Hepatocyte (in vitro differentiated cells): ENCODE measurements at places on chromosomes 1 and 21.

- peak; percentile 65 for DNase-seq
Measured at GRCh38 chr1:23657659-23658275, 33.8 kb upstream of the RPL11 start.

- DNase-seq: peak; percentile 57
Measured at GRCh38 chr1:246165826-246166709, 341.0 kb downstream of the SMYD3 start.

DNA sequence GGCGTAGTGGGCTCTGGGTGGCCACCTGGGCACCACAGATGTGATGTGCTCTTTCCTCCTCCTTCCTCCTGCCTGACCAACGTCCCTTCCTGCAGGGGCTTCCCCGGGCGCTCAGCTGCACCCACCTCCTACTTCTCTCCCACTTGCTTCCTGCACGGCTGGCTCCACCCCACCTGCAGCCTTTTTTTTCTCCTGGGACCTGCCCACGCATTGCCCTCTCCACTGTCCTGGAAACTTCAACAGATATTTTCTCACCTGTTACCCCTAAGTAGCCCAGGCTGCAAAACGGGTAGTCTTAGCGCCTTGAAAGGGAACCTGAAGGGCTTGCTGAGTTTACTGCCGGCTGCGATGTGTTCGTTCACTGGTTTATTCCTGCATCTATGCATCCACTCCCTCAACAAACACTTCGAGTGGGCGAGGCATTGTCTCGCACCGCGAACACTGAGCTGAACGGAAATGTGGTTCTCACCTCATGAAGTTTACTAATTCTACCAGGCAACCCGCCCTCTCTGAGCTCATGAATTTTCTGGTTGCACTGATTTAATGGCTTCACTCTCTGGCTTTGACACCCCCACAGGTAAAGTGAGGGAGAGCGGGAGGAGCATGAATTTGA is 23.6 kb downstream of the ZBTB18 start:
- no peak for DNase-seq

- no peak for DNase-seq
Measured at GRCh38 chr1:162385280-162385623, 3.7 kb downstream of the C1orf226 start.

DNA sequence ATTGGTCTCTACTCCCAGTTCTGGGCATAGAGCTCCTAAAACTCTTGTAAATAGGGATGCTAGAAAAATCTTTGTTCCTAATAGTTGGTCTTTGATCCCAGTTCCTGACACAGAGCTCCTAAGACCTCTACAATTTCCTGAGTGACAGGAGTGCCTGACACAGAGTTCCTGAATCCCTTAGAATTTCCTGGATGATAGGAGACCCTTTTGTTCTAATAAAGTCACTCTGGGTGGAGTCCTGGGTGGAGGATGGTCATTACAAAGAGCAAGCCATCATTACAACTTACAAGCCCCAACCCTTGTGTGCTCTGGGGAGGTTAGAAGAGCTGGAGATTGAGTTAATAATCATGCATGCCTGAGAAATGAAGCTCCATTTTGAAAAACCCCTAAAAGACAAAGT is 58.4 kb downstream of the ZZZ3 start:
- no peak for DNase-seq

GRCh38 chr1:242546849-242547729 is 22.6 kb upstream of the PLD5 start:
- DNase-seq: no peak

DNA sequence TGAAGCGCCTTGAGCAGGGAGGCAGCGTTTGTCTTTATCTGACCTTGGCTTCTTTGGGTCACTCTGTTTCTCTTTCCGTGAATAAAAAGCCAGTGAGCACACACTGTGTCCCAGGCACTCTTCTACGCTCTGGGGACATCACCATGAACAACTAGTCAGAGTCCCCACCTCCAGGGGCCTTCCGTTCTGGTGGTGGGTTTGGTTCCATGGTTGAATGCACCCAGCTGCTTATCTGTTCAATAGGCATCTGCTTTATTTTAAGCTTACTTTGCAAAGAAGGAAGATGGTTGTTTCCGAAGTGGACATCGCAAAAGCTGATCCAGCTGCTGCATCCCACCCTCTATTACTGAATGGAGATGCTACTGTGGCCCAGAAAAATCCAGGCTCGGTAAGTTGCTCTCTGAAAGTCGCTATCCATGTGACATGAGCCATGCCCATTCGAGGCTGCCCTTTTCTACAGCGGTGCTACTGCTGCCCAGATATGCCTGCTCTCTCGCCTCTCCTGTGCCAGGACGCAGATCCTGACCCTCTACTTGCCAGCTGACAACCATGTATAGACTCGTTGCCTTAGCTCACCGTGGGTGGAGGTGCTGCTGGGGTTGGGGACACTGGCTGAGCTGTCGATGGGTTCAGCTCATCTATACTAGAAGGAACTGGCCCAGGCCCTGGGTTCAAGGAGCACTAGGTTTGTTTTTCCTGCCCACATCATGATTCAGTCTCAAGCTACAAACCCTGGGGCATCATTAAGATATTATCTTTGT is 5.9 kb downstream of the MX1 start:
- no peak for DNase-seq

DNA sequence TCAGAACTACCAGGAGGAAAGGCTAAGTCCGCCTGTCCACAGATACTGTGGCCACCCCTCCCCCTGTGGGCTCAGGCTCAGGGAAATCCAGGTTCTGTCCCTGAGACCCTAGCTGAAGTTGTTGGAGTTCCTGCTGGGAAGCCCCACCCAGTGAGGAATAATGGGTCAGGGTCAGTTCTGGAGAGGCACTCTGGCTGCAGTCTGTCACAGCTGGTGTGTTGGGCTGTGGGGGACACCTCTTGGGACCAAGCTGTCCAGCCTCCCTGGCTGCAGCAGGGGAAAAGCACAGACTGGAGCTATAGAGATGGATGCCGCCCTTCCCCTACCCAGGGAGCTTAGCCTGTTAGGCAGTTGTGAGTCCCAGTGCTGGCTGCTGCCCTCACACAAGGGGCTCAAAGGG is 65.1 kb upstream of the RGS21 start:
- no peak for DNase-seq

- DNase-seq: no peak
Measured at GRCh38 chr1:10398278-10398733, 558 bp upstream of the PGD start.

DNA sequence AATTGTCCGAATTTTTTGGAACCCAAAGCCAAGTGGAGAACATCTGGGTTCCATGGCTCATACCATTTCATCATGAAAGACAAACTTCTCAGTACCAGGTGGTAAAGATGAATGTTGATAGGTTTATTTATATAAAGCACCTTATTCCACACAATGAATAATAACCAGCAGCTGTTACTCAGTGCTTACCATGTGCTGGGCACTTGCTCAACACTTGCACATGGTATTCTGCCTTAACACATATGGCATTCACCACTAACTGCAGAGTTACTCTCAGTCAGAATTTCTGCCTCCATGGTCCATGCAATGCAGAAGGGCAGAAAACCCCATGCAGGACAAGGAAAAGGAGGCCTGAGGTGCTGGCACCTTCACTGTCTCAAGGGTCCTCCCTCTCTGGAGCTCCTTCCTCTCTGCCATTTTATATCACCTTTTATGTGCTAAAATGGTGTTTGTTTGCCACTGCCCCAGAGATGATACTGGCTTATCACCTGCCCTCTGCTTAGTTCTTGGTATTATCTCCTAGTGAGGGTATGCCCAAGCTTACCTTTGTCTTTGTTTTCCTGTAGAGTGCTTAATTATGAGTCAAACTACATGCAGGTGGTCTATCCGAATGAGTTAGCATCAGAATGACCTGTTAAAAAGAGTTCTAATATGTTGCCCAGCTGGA is 76.7 kb upstream of the ZNF326 start:
- DNase-seq: no peak

DNA sequence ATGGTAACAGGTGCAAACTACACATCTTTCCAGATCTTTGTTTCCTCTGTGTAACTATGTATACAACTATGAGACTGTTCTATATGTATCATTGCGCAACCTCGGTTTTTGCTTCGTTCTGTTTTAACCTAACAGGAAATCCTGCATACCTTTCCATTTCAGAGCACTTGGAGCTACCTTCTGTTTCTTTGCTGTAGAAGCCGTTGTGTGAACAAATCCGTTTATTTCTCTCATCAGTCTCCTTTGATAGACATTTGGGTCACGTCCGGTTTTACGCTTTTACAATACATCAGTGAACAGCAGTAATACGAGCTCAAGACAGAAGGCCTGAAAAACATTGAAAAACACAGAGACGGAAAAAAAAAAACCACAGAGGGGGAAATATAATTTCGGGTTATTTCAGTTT is 10.5 kb downstream of the ATP5IF1 start:
- DNase-seq: peak; percentile 67

- peak; percentile 68 for DNase-seq
Measured at GRCh38 chr1:40948741-40949443, 30.6 kb upstream of the CTPS1 start.

DNA sequence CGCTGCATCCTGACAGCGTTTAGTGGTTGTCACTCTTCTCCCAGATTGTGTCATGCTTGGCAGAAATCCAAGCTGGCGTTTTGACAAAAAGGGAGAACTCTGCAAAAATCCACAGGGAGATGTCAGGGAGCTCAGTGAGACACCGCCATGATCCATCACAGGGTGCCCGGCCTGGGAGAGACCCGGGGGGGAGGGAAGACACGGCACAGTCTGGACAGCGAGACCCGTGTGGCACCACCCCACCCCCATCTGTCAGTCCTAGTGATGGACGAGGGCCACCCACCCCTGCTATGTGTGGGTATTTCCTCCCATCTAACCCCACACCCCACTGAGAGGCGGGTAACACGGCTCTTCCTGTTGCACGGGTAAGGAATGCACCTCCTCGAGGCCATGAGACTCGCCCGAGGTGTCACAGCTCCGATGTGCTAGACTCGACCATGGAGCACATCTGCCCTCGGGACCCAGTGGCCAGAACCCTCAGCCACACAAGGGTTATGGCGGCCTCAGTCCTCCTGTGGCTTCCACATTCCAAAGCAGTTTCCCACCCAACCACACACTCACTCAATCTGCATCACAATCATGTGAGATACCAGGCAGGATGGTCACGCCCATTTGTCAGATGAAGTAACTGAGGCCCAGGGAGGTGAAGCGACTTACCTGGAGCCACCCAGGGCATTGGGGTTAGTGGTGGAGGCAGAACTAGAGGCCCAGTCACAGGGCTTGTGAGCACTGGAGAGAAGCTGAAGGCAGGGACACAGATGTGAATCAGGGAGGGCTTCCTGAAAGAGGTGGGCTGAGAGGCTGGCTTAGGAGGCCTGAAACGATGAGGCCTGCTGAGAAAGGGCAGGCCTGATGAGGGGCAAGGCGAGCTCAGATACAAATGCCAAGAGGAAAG is 688.5 kb downstream of the MATN1 start:
- no peak for DNase-seq

DNA sequence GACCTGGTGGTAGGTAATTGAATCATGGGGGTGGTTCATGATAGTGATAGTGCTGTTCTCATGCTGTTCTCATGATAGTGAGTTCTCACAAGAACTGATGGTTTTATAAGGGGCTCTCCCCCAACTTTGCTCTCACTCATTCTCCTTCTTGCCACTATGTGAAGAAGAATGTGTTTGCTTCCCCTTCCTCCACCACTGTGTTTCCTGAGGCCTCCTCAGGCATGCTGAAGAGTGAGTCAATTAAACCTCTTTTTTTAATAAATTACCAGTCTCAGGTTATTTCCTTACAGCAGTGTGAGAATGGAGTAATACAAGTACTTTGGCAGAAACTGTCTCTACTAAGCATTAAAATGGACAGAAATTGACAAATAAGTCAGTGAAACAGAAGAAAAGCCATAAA is 21.6 kb downstream of the RAB3GAP2 start:
- no peak for DNase-seq

- DNase-seq: no peak
Measured at GRCh38 chr1:30422251-30422650, 301.1 kb downstream of the MATN1 start.

GRCh38 chr1:30691480-30691879 is 31.9 kb downstream of the MATN1 start:
- no peak for DNase-seq

DNA sequence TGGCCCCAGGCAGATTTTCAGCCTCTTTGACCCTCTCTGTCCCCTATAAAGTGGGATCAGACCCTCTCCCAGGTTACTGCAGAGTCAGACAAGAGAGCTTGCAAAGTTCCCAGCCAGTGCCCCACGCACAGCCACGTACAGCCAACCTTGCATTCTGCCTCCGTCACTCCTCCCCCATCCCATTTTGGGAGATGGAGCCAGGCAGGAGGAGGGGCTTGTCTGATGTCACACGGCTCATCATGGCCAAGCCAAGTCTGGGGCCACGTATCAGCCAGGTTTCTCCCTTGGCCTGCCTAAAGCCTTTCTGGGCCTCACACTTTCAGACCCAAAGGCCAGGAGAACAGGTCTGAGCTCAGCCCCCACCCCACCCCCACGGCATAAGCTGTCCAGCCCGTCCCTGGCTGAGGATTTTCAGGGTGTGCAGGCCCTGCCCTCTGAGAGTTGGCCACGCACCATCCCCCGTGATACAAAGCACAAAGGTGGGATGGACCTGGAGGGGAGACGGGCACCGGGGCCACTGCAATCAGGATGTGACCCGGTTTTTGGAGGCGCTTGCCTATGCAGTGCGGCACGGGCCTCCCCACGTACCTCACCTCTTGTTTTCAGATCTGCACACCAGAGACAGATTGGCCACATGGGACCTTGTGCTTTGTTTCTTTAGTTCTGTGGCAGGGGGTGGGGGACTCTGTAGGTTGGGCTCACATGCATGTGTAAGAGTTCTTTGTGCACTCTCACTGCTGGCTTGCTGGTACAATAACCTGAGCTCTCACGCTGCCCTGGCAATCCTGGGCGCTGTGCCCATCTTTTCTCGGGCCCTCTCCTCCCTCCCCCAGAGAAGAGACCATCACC is 47.6 kb downstream of the TRIM11 start:
- no peak for DNase-seq

- DNase-seq: no peak
Measured at GRCh38 chr1:116330342-116330652, 42.7 kb upstream of the ATP1A1 start.

- no peak for DNase-seq
Measured at GRCh38 chr1:170537798-170538503, 6.0 kb downstream of the GORAB start.

DNA sequence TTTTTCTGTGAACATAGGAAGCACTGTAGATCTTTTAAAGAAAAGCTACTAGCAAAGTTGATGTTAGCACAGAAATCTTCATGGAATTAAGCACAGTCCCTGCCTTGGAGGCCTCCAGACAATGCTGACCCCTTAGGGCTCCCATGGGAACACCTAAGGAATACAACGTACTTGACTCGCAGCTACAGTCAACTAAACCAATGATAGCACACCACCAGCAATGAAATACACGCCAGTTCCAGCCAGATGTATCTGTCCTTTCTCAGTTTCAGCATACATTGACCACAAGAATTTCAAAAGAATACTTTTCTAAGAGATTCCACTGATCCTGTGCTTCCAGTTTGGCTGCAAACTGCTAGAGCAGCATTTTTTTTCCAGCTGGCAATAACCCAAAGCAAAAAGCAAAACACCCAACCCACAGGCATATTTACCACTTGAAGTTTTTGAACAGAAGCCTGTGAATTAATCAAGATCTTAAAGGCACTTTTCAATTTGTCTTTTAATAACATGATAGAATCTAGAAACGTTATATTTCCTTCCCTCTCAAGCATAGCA is 42.8 kb upstream of the KRTAP11-1 start:
- peak; percentile 25 for DNase-seq

- DNase-seq: no peak
Measured at GRCh38 chr21:38266732-38267131, 9.9 kb downstream of the KCNJ15 start.

GRCh38 chr1:29677028-29678024 is 441.0 kb downstream of the PTPRU start:
- DNase-seq: no peak

- DNase-seq: peak; percentile 17
Measured at GRCh38 chr1:70459496-70460225, 48.6 kb downstream of the CTH start.

GRCh38 chr1:160520582-160520981 is 2.5 kb downstream of the SLAMF6 start:
- no peak for DNase-seq
